A549 treated with GW870086 at 1 μM for 4 hours (cell line): ENCODE measurements at places on chromosomes 5 and 9. TPM values are rescaled to one million over a fixed set of nuclear protein-coding genes. Genes with fewer than 3 reads are reported as not detected.

Gene MARVELD2
- total RNA-seq: 2.2 to 3.2 TPM (median 2.4 TPM) in 5 replicates

Gene TCF7
- 9.9 to 12.3 TPM (median 11.3 TPM) in 5 replicates for total RNA-seq

Gene NSD1
- 16.1 to 24.5 TPM (median 20.0 TPM) in 5 replicates for total RNA-seq

Gene TRIM36
- 1.1 to 2.3 TPM (median 2.1 TPM) in 5 replicates for total RNA-seq

Gene ANKRD31
- 0.02 to 0.08 TPM (median 0.06 TPM) in 5 replicates for total RNA-seq

Gene ALDOB
- total RNA-seq: not detected in 5 replicates

Gene SMIM33
- not detected in 5 replicates for total RNA-seq

Gene ACSL6
- 0.06 to 0.15 TPM (median 0.08 TPM) in 3 of 5 replicates, not detected in the others for total RNA-seq

Gene CDX1
- total RNA-seq: not detected in 5 replicates
